Neuronal stem cell (in vitro differentiated cells): ENCODE measurements at places on chromosomes 3 and 15.
A peak's percentile ranks its signal among the peaks of the same experiment; 100 is the strongest.

DNA sequence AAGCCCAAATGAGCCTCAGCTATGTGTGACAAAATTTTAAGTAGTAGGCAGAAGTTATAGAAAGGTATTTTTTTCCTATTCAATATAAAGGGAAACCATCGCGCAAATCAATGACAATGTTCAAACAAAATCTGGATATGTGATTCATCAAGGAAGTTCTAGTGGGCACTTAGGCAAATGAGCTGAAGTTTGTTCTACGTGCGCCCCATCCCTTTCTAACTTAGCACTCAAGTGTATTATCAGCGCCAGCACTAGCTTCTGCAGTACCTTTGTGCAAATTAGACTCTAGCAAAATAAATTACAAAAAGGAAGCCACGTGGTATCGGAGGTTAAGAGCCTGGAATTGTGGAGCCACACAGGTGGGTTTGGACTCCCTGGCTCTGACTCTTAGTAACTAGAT lies 91.1 kb downstream of the TBL1XR1 start:
- no peak for DNase-seq

GRCh38 chr3:72004749-72005292 lies 219.9 kb upstream of the PROK2 start:
- no peak for DNase-seq

DNA sequence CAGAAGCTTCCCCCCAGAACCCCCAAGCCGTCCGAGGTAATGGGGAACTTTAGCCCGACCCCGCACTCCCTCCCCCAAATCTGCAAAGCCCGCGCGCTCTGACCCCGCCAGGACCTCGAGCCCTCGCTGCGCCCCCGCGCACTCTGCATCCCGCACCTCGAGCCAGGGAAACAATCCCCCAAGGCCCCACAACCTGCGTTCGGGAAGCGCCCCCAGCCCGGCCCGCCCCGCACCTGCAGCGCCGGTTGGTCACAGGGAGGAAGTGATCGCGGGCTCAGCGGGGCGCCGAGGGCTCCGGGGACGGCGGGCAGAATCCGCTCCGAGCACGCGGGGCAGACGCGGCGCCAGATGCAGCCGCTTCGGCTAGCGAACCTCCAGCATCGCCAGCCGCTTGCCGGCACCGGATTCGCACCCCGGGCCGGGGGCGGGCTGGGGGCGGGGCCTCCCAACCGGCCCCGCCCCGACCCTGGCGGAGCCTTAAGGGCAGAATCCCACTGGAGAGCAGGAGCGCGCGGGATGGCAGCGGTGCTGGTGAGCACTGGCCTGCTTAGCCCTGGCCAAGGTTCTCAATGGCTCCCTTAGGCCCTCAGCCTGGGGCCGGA lies at the start of gene CAMKV:
CAMKV (minus strand) TSS at position 382 of the 602 bp plus-strand sequence. CDS start 7,518 bp downstream, outside the sequence.
- DNase-seq, result peak; percentile 39

DNA sequence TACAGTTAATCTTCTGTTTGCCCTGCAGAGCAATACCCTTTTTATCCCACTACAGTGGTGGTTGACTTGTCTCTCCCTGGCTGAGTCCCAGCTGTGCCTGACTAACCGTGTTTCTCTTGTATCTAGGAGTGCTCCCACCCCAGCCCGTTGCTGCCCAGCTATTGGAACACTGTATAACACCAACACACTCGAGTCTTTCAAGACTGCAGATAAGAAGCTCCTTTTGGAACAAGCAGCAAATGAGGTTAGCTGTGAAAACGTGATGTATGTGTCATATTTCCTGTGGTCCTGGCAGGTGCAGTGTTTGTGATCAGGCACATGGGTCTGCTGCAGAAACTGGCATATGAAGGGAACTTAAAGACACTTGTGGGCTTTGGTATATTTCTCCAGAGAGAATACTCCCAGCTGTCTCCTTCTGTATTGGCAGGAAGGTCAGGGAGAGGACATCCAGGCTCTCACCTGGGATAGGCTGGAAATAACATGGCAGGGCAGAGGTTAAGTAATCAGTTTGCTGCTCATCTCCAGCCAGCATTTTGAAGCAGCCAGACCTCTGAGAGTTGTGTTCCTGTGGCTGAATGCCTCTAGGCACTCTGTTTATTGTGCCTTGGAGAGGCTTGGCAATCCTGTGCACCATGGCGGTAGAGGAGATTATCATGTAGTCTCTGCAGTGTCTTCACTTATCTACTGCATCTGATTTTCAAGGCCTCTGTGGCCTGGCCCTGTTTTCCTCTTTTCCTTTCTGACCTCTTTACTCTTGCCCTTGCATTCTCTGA lies 34.8 kb downstream of the ATG7 start:
- no peak for DNase-seq

- no peak for DNase-seq
Measured at GRCh38 chr3:126149256-126149902, 31.0 kb downstream of the ALDH1L1 start.
